ENCODE measurements at places on chromosomes 12 and 14. TPM values are rescaled to one million over a fixed set of nuclear protein-coding genes. Genes with fewer than 3 reads are reported as not detected.

Gene P2RX2
- polyA plus RNA-seq, result not detected

Gene HSP90B1
- 285 TPM for polyA plus RNA-seq

GRCh38 chr12:41013881-41014642 lies 174.1 kb upstream of the PDZRN4 start:
- no peak for DNase-seq

- no peak for DNase-seq
These were observed 73.0 kb downstream of the LGMN start for GRCh38 chr14:92675421-92675820.

DNA sequence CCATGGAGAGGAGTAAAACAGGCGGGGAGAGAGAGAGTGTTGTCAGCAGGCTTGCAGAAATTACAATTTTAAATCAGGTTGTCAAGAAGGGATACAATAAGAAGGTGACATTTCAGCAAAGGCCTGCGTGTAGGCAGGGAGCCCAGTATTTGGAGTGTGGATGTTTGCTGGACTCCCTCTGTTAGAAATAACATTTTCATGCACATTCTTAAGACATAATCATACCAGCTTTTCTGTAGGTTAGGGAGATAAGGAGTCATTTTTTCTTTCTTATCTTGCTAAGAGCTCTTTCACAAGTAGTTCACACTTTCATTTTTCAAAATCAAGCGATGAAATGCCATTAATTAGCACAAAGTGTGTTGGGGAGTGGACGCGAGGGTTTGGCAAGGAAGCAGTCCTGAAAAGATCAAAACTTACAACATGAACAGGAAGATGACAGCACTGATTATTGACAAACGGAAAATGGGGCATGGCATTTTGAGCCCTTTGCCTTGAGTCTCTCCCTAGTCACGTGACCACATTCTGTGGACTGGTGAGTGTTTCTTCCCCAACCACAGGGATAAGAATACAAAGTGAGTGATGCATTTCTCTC lies 160.2 kb downstream of the DAD1 start:
- DNase-seq, result no peak

DNA sequence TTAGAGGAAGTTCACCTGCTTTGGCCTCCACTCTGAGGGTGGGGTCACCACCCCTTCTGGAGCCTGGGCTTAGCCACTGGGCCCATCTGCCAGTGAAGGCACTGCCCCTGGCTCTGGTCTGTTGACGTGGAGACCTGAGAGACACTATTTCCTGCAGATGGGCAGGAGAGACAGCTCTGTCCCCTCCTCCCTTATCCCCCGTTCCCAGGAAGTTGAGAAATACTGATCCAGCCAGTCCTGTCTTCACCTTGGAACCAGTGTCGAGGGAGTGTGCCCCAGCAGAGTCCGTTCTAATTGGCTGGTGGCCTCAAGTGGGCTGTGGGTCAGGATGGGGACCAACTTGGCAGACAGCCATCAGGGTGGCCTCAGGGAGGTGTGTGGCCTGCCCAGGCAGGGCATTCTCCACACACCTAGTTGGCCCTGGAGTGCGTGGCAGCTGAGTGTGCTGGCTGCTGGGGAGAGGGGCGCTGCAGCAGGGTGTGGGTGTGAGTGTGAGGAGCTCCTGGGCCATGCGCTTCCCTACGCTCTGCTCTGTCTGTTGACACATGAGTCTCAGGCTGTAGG lies 25.4 kb downstream of the CLSTN3 start:
- DNase-seq, result no peak
